SIG-M5 (cell line): ENCODE measurements at places on chromosomes 1 and 21.

- DNase-seq = no peak
These were observed 34.9 kb downstream of the DEGS1 start for GRCh38 chr1:224217655-224218623.

GRCh38 chr1:22383526-22384294 lies 67.9 kb upstream of the ZBTB40 start:
- DNase-seq = no peak

- no peak for DNase-seq
These were observed 37.8 kb upstream of the SLC2A1 start for GRCh38 chr1:42996384-42996970.

- peak; percentile 3 for DNase-seq
These were observed 30.2 kb downstream of the ODF2L start for GRCh38 chr1:86365896-86366295.

DNA sequence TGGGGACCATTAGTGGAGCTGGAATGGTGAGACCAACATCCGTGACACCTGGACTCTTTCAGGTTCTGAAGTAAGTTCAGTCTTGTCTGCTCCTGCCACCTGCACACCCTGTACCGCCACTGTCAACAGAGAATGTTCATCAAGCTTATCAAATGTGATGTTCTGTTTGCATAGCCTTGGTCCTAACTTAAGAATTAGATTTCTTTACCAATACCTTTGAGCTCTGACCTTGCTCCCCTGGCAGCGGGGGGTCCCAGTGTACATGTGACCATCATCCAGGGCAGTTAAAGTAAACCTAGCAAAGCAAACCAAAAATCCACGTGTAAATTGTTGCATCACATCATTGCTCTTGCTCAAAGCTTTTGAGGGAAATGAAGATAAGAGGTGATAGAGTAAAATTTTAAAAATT lies 14.5 kb downstream of the SLC25A33 start:
- no peak for DNase-seq

- no peak for DNase-seq
These were observed 57.8 kb downstream of the SERINC2 start for GRCh38 chr1:31470794-31471315.

- no peak for DNase-seq
These were observed 304.8 kb downstream of the USP25 start for GRCh38 chr21:16034446-16035190.

DNA sequence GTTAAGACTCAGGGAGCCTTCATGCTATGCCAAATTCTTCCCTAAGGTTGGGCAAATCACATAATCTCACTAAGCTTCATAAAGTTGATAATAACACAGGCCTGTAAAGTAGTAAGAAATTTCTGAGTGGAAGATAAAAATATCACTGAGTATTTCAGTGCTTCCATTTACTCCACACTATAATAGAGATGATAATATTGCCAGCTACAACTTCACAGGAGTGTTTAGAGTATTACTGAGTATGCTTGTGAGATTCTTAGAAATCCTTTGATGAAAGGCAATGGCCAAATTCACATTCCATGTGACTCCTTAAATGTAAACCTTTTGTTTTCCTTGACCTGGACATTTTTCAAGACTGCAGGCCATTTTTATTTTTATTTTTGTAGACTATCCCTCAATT lies 10.4 kb downstream of the ITGB3BP start:
- no peak for DNase-seq

DNA sequence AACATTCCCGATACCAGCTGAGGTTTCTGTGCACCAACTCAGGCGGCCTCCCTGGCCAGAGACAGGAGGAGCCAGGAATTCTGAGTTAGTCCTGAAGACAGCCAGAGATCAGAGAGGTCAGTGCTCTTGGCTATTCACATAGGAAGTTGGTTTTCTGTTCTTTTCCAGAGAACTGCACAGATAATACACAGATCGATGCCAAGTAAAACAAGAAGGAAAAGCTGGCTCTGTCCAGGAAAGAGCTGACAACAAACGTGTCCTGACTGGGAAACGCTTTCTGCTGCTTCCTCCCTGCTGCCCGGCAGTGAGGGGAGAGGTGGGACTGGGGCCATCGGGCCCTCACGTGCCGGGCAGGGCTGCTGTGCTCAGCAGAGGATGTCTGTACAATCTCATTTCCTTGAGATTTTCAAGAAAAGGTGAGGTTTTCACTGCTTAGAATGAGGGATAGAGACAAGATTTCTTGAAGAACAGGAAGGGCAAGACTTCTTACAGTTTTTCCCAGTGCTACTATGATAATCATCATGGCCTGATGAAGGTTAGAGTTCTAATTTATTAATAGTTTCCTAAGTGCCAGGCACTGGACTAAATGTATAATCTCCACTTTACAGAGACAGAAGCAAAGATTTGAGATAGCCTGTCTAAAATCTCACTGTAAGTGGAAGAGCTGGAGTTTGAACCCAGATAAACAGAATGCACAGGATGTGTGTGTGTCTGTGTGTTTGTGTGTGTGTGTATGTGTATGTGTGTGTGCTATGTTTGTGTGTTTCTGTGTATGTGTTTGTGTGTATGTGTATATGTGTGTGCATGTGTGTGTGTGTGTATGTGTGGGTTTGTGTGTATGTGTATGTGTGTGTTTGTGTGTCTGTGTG lies 211.0 kb upstream of the RAB4A start:
- DNase-seq = no peak

DNA sequence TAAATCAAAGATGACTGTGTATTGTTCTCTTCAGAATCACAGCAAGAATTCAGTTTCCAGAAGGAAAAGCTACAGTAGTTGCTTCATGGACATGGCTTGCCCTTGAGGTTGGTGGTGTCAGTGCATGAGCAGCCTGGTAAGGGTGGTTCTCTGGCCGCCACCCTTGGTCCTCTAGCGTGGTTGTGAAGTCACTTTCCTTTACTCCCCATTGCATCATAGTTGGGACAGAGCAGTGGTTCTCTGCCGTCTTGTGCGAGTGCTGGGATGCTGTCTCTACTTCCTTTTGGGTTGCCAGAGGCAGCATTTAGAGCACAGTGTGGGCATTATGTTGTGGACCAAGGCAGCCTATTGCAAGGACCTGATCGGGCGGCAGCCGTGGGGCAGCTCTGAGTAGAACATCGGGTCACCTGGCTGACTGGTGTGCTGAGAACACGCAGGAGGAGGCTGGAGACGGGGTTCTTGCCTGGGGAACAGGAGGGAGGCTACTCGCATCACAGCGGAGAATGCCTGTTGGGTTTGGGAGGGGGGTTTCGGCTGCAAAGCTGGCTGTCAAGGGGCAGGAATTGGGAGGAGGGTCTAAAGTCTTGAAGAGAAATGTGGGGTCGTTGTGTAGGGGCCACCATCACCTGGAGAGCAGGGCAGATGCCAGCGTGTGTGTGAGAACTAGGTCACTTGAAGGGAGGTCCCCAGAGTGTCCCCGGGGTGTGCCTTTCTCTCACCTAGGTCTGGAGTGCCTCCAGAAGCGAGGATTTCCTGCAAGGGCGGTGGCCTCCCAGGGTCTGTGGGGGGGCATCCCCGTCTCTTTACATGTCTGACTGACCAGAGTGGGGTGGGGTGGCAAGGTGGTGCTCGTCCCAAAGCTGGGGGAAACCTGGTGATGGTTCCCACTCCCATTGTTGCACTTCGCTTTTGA lies 6.3 kb downstream of the ARF1 start:
- peak; percentile 62 for DNase-seq

- no peak for DNase-seq
These were observed 90.1 kb downstream of the PLXNA2 start for GRCh38 chr1:208154040-208154439.

DNA sequence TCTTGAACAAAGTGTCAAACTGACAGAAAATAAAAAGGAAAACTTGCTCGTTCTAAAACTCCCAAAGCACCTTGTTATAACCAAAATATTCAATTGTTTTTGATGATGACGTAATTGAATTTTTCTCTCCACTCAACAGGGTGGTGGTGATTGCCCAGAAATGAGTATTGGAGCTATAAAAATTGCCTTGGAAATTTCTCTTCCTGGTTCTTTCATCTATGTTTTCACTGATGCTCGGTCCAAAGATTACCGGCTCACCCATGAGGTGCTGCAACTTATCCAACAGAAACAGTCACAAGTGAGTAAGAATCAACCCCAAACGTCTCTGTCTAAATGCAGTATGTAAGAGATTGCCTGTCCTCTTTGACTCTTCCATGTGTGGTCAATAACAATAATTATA lies 130.1 kb downstream of the HMCN1 start:
- no peak for DNase-seq

GRCh38 chr1:11142618-11143391 lies 43.1 kb upstream of the EXOSC10 start:
- DNase-seq = no peak

- no peak for DNase-seq
These were observed 584.1 kb downstream of the PTPRU start for GRCh38 chr1:29820401-29820800.

DNA sequence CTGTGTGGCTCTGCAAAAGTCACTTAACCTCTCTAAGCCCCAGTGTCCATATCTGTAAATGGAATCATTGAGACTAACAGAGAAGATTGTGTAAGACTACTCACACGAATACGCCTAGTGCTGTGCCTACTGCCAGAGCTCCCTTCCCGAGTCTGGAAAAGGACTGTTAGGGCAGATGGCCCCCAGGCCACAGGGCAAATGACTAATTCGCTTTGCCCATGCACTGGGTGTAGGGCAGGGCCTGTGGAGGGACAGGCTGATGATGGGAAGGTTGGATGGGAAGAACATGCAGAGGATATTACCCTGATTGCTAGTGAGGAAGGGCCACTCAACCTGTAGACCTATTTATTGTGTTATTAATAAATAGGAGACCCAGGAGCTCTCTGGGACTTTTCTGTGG lies 4.2 kb upstream of the GPR61 start:
- DNase-seq = no peak

- DNase-seq = no peak
These were observed 597.1 kb downstream of the KIF26B start for GRCh38 chr1:245751726-245752470.

- no peak for DNase-seq
These were observed 95.5 kb downstream of the ZFYVE9 start for GRCh38 chr1:52237430-52237829.

DNA sequence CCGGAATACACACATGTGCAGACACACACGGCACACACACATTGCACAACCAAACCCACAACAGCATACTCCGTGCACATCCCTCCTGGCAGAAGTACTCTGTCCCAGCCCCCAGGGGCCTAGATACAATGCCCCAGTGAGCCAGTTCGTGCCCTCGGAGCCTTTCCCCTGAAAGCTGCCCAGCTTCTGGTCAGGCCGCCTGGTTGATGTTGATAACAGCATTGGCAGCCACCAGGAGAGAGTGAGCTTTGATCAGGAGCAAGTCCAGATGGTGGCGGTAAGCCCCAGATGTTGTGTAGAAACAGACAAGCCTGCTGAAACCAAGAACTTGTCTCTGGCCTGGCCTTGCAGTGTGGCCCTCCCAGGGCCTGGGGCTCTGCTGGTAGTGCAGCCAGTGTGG lies 109.1 kb downstream of the GRIK3 start:
- no peak for DNase-seq

DNA sequence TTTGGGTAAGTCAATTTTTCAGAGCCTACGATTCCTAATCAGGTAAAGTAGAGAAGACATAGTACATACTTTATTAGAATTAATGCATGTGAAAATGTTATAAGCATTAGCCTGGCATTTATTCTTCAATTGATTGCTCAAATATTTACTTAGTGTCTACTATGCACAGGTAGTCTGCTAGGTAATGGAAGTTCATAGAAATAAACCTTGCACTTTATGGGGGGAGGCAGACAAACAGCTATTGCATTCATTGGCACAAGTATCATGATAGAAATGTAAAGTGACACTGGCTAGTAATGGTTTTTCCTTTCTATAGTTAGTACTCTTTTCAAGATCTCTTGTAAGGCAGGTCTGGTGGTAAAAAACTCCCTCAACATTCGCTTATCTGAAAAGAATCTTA lies 44.9 kb downstream of the ZNHIT6 start:
- no peak for DNase-seq

DNA sequence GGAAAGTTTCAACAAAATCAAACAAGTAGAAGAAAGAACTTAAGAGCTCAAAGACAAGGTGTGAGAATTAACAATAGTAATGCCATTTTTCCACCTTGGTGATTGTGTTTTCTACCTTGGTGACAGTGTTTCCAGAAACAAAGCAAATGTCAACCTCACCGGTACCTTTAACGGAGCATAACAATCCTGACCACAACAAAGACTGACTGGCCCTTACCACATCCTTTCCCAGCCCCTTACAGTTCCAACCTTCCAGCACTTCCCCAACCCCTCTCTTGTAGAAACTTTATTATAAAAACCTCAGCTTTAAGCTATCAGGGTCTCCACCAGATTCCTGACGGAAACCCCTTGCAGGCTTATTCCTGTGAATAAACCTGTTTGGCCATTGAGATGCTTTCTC lies 16.7 kb downstream of the STYXL2 start:
- DNase-seq = no peak

GRCh38 chr1:201394591-201394990 lies 4.5 kb downstream of the LAD1 start:
- no peak for DNase-seq

DNA sequence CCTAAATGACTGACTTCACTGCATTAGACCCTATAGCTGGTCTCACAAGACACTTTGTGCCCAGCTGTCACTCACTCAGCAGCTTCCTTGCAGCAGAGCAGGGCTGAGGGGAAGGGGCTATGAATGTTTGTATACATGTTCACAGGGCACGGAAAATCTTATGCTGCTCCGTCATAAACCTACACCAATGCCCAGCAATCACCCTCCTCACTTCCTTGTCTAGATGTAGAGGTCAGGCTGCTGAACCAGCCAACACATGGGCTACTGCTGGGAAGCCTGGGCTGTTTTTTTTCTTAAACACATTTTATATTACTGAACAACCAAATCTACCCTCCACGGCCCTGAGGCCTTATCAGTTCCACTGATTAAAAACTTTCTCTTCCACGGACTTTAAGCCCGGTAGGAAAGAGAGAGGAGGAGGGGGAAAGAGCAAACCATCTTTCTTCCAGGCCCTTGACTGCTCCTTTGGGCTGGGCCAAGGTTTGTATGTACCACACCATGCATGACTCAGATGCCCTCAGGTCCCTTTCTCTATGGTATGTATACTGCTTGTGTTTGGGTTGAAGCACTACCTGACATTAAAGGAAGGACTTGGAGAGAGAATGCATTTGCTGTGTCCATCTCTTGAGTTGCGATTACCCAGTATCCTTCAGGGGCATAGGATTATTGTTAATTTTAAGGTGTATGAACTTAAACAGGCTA lies 12.7 kb downstream of the MTFR1L start:
- DNase-seq = no peak

- no peak for DNase-seq
These were observed 401.5 kb downstream of the NPHP4 start for GRCh38 chr1:5590717-5591116.

- no peak for DNase-seq
These were observed 47.6 kb upstream of the ABCG1 start for GRCh38 chr21:42171091-42172053.

GRCh38 chr1:51312718-51313117 lies 17.6 kb downstream of the TTC39A start:
- no peak for DNase-seq

- DNase-seq = no peak
These were observed 14.9 kb upstream of the CD101 start for GRCh38 chr1:116986421-116987255.

GRCh38 chr1:86061551-86061990 lies 95.0 kb downstream of the COL24A1 start:
- DNase-seq = no peak
